Left hindlimb (tissue), 1 donor: ENCODE measurements at places on chromosomes 13 and 19.

DNA sequence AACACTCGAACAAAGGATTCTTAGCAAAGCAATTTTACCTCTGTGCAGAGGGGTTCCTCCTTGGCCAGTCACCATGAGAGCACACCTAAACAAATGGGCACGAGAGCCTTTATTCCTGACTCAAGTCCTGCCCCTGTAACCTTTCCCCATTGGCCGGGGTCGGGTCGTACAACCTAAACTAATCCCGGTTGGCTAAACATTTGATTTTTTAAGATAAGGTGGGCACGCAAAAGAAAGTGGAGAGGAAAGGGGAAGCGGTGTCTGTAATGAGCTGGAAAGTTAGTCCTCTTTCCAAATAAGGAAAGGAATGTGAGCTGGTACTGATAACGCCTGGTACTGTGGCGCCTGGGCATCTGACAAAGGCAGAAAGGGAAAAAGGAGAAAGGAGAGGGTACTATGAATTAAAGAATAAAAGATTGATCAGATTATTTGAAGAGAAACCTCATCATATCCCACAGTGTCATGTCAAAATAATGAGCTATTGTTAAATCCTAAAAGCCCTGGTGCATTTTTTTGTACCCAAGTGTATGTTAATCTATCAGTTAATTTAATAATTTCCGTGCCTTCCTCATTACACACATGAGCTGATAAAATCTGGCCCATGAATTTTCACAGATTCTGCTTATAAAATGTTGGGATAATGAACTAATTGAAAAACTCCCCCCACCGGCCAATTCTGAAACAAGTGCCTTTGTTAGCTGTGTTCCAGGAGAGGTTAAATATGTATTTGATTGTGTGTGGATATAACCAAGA lies 335.7 kb downstream of the RFC3 start:
- no peak for DNase-seq

- no peak for DNase-seq
Observed at GRCh38 chr13:111384441-111385182, 64.2 kb downstream of the TEX29 start.

DNA sequence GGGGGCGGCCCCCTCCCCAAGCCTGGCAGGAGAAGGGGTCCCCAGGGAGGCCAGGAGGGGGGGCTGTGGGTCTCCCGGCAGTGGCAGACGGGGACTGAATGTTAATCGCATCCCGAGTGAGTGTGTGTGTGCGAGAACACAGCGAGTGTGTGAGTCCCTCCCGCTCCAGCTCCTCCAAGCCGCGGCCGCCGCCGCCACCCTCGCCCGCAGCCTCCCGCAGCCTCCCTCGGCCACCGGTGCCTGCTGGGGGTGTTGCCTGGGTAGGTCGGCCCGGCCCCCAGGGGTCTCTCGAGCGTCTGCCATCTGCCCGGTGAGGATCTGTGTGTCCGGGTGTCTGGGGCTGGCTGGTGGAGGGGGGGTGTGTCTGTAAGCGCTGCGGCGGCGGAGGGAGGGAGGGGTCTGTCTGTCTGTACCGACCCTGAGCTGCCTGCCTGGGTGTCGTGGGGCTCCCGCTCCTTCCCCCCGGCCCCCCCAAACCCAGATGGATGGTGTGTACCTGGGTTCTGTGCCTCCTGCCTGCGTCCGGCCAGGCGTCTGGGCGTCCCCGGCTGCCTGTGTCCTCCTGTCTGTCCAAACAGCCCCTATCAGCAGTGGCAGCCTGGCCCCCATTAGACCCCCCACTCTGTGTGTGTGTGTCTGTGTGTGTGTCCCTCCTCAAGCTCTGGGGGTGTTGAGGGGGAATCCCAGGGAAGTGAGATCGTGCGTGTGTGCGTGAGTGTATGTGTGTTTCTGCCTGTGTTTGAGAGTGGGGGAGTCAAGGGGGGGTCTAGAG lies at the start of gene GRIN2D:
Gene GRIN2D, plus strand, starts transcription at position 110 of the 772 bp plus-strand sequence. CDS start 4,725 bp downstream, outside the sequence.
- no peak for DNase-seq

- no peak for DNase-seq
Observed at GRCh38 chr19:17951990-17952976, 14.6 kb upstream of the KCNN1 start.

DNA sequence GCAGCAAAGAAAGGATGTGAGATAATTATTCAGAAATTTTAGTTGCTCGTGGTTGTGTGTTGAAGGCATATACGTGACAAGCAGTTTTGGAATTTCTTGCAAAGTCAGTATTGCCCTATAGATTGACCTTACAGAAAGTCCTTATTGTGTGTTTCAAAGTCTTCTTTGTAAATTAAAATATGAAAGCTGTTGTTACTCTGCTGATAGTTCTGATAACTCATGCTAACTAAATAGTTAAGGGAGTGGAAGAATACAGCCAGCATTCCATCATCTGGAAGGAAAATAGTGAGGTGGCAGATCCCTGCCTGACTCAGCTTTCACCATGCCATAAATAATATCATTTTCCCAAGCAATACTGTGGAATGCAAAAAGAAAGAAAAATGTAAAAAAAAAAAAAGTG lies 27.2 kb downstream of the WASF3 start:
- no peak for DNase-seq

GRCh38 chr19:8355631-8356402 lies 8.1 kb upstream of the ANGPTL4 start:
- peak; percentile 40 for DNase-seq

DNA sequence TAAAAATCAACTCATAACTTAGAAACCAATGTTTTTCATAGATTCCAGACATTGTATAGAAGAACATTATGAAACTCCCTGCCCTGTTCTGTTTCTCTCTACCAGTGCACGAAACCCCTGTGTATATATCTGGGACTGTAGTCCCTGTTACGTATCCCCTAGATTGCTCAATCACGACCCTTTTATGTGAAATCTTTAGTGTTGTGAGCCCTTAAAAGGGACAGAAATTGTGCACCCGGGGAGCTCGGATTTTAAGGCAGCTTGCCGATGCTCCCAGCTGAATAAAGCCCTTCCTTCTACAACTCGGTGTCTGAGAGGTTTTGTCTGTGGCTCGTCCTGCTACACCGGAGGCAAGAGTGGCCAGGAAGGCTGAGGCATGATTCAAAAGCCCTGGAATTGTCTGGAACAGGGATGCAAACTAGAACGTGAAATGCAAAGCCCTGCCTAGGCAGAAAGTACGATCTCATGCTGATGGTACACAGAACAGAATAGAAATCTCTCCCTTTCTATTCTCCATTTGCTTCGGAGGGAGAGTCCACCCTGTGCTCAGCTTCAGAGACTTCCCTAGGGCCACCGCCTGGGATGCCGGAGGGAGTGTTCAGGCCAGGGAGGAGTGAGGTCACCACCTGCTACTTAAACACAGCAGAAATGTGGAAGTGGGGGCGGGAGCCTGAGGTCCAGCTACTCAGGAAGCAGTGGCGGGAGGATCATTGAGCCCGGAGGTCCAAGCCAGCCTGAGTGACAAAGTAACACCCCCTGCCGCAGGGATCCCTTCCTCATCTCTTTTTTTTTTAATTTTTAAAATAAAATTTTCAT lies 758 bp upstream of the ZNF888 start:
- no peak for DNase-seq
